ENCODE measurements at places on chromosomes 12 and 14. TPM values are rescaled to one million over a fixed set of nuclear protein-coding genes. Genes with fewer than 3 reads are reported as not detected.

GRCh38 chr14:85336817-85337216 is 193.1 kb upstream of the FLRT2 start:
- no peak for DNase-seq

- no peak for DNase-seq
Measured at GRCh38 chr12:102548543-102548942, 68.2 kb upstream of the IGF1 start.

DNA sequence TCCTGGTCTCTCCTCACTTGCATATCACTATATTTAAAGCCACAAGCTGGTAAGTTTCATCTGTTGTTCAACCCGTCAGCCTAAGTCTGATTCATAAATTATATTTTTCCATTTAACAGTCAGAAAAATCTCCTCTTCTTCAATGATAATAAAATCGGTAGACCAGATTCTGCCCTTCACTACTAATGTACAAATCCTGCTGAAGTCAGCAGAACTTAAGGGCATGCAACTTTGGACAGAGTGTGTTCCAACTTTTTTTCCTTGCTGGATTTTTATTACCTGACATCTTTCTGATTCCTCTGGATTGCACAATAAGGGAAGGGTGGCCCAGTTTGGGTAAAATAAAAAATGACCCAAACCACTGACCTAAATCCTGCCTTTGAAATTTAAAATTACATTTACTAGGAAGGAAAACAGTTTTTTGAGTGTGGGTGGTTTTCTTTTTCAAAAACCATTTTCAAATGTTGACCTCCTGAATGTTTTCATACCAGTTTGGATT is 125.4 kb upstream of the DIO2 start:
- no peak for DNase-seq

- no peak for DNase-seq
Measured at GRCh38 chr12:90099288-90099687, 390.6 kb upstream of the ATP2B1 start.

GRCh38 chr14:24178399-24179178 is 6.7 kb downstream of the REC8 start:
- peak; percentile 46 for DNase-seq

DNA sequence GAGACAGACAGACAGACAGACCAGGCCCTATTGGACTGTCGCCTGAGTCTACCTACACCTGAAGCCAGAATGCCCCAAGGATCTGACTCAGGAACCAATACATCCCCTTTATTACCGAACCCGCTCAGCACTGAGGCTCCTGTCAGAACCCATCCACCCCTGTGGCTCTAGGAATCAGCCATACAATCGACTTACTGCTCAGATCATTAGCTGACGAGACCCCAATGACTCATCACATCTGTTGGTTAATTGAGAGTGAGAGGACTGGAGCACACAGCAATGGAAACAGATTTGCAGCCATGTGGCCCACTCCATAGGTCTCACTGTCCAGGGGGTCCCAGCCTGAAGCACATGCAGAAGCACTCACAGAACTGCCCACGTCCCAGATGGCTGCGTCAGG is 15.2 kb downstream of the ITPK1 start:
- DNase-seq, result peak; percentile 77

GRCh38 chr14:45258073-45258472 is 5.1 kb upstream of the MIS18BP1 start:
- no peak for DNase-seq

DNA sequence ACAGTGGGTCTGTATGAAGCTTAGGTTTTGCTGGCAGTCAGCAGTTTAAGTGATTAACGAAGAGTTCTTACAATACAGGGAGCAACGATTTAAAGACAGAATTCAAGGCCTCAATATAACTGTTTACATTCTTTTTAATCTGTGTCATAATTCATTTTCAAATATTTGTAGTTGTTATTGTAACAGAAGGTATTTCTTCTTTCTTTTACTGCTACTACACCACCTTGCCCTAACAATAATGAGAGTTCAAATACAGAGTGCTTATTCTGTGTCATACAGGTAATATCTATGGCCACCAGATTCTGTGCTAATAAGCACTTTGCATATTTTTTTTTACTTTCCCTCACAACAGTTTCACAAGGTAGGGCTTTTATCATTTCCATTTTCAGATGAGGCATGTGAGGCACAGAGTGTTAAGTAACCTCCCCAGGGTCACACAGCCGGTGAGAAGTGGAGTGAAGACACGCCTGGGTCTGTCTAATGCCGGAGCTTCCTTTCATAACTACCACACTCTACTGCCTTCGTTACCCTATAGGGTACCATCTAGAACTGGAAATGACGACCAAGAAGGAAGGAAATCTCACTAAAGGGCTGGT is 81.9 kb downstream of the PELI2 start:
- DNase-seq, result no peak

- DNase-seq, result no peak
Measured at GRCh38 chr12:68305278-68305677, 26.9 kb downstream of the MDM1 start.

DNA sequence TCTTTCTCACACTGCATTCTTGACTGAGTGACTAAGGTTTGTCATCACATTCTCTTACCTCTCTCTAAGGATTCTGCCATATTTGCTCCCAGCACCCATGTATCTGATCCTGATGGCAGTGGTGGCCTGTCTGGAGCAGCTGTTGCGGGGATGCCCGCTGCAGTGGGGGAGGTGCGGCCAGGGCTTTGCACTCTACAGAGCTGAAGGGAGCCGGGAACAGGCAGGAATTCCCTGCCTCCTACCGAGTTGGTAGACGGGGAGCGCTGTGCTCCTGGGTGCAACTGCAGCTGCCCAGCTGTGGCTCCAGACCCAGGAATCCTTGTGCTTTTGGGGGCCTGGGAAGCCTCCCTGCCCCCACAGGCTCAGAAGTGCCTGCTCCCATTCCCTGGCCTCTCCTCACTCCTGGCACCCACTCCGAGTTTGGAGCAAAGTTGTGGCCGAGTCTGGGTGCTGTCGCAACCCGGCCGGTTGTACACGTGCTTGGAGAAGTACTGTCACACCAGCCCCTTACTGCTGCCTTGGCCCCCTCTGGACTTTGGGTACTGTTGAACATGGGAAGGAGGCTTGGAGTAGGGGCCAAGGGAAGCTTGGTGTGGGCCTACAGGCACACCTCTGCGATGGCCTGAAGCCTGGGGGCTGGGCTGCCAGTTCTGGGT is 106.9 kb upstream of the OR4E1 start:
- DNase-seq, result peak; percentile 25

DNA sequence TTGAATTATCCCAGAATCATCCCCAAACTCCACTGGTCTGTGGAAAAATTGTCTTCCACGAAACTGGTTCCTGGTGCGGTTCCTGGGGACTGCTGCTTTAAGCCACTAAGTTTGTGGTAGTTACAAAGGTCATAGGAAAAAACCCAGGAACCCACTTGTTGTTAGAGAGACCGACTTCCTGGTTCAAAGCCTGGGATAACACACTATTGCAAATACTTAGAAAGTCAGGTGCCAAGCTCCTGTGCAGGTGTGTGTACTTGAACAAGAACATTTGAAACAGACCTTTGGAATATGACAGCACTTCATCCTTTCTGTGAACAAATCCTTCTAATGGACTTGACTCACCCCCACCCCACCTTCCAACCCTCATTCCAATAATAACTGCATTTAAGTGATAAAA is 519.6 kb downstream of the GLT1D1 start:
- DNase-seq, result no peak

DNA sequence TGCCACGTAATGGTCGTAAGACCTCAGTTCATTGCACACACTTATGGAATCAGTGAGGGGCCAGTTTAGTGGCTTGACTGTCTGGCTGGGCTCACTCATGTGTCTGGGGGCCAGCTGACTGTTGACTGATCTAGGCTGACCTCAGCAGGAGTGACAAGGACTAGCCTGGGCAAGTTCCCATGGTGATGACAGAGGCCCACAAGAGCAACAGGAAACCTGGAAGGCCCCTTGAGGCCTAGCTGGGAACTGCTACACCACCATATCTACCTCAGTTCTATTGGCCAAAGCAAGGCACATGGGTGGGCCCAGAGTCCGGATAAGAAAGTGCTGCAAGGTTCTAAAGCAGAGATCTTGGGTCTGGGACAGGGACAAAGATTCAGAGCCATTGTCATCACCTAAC is 21.3 kb upstream of the RFLNA start:
- peak; percentile 88 for DNase-seq

DNA sequence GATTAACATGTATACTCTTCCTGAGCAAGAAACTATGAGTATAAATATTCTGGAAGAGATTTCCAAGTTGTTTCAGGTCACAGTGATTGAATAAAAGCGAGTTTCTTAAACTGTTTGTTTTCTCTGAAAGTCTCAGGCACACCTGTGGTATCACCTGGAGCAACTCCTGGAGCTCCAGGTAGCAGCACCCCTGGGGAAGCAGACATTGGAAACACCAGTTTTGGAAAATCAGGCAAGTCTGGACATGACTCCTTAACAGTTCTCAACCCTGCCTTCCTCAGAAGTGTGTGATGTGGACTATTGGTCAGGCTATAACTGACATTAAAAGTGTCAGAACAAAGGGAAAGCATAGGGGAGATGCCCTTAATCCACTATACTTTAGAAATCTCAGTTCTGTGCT is 217.6 kb upstream of the CNTN1 start:
- DNase-seq, result no peak

DNA sequence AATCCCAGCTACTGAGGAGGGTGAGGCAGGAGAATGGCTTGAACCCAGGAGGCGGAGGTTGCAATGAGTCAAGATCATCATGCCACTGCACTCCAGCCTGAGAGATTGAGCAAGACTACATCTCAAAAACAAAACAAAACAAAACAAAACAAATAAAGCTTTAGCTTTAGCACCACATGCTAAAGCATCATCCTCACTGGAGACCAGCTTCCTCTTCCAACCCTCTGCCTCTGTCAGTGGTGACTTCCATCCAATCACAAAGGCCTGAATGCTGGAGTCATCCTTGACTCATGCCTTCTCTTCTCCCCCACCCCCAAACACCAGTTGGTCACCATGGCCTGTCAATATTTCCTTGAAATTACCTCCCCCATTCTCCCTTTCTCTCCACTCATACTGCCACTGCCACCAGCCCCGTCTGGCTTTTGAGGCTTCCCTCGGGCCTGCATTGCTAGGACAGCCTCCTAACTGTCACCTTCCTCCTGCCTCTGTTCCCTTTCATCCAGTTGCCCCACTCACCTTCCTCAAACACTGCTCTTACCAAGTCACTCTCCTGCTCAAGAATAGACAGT is 1.4 kb downstream of the ZNF385A start:
- peak; percentile 99 for DNase-seq

- DNase-seq, result peak; percentile 82
Measured at GRCh38 chr12:14776236-14776961, 26.9 kb downstream of the WBP11 start.

DNA sequence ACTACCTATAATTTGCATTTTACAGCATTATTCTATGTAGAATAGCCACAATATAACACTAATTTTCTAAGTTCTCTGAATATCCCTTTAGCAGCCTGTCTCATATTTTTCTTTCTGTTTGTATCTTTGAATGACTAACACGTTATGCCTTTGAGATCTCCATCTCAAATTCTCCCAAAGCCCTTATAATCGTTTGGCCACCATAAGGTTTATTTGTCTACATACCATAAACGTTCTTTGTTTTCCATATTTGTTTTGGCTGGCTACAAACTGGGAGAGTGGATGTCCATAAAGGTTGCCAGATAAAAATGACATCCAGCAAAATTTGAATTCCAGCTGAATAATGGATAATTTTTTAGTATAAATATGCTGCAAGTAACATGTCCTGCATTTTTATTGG is 203.7 kb downstream of the STXBP6 start:
- no peak for DNase-seq

DNA sequence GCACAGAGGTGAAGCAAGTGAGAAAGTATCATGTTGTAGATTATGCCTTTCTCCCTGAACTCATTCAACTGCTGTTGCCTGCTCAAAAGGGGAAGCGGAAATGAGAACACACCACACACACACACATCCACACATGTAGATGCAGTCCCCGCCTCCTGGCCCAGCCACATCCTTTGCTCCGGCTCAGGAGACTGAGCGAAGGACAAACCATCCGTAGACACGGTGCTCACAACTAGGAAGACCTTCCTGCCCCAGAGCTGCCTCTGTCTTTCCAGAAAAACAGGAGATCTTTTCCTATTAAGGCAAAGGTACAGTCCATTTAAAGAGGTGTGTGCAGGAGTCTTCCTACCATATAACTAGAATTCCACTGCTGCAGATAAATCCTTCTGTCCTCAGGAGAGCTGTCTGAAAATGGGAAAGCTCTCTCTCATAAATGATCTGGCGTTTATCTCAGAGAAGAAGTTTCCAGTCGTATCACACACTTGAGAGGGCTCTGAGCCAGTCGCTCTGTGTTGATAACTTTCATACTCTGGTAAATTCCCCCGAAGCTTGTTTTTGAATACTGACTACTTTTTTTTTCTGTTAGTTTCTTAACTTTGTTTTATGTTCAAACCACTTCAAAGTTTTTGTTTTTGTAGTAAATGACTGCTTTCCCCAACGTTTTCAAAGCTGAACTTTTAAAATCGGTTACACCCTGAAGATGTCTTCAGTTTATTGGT is at the start of gene TESPA1:
Gene TESPA1, minus strand, starts transcription at position 105 of the 719 bp plus-strand sequence. CDS start 10,200 bp downstream, outside the sequence.
- DNase-seq, result no peak

DNA sequence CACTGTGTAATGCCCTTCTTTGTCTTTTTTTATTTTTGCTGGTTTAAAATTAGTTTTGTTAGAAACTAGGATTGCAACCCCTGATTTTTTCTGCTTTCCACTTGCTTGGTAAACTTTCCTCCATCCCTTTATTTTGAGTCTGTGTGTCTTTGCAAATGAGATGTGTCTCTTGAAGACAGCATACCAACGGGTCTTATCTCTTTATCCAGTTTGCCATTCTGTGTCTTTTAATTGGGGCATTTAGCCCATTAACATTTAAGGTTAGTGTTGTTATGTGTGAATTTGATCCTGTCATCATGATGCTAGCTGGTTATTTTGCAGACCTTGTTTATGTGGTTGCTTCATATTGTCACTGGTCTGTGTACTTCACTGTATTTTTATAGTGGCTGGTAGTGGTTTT is 43.5 kb upstream of the LALBA start:
- DNase-seq, result no peak

GRCh38 chr14:36171607-36172006 is 4.9 kb downstream of the PTCSC3 start:
- DNase-seq, result no peak

DNA sequence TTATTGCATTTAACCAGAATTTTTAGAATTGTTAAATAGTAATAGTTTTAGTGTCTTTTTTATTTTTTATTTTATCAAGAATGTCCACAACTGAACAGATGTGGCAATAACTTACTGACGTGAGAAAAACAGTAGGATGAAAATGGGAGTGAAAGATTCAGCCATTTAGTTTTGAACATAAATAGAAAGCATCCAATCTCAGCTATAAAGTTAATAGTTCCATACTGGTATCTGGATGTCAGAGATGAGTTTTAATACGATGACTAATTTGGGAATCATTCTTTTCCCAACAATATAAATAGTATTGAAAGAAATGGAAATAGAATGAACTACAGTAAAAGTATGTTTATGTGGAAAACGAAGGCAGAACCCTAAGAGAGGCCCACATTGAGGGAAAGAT is 159.4 kb downstream of the EPS8 start:
- no peak for DNase-seq

The AQP2 gene
- total RNA-seq, result not detected

The CDK4 gene
- 293 TPM for total RNA-seq

The FITM1 gene
- total RNA-seq, result 0.72 TPM

The SYNE2 gene
- 8.0 TPM for total RNA-seq

The BHLHE41 gene
- 4.7 TPM for total RNA-seq

The CLEC14A gene
- total RNA-seq, result 0.29 TPM

The TMEM179 gene
- not detected for total RNA-seq

The AMIGO2 gene
- 8.0 TPM for total RNA-seq

The KRT1 gene
- total RNA-seq, result not detected

The ZNF10 gene
- 9.8 TPM for total RNA-seq

The TSPAN8 gene
- total RNA-seq, result not detected

The CLEC4C gene
- not detected for total RNA-seq

Measured in osteoblast (primary cell).